ENCODE measurements at places on chromosomes 3 and 15.

DNA sequence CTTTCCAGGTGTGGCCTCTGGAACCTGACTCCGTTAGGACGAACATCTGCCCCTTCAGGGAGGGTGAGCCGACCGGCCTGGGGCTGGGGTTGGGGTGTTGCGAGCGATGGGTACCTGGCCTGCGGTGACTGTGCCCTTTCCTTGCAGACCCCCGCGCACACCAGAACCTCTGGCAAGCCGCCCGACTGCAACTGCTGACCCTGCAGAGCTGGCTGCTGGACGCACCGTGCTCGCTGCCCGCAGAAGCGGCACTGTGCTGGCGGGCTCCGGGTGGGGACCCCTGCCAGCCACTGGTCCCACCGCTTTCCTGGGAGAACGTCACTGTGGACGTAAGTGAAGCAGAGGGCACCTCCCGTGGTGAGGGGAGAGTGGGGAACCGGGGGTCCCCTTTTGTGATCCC is 5.5 kb upstream of the CRELD1 start:
- no peak for DNase-seq

DNA sequence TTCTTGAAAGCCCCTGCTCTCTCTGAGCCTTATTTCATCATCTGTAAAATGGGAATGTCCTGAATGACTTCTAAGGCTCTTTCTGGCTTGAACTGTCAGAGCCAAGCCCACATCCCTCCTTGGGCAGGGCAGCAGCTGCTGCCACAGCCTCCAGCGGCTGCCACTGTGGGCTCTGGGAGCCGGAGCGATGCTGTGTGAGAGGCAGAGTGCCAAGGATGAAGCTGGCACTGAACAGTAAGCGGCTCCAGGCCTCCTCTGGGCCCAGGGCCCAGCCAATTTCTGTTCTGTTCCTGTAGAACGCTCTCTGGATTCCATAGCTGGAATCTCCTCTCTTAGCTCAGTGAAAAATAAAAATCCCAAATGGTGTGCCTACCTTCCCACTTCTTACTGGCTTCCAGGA is 4.4 kb downstream of the CPLX3 start:
- DNase-seq = no peak

DNA sequence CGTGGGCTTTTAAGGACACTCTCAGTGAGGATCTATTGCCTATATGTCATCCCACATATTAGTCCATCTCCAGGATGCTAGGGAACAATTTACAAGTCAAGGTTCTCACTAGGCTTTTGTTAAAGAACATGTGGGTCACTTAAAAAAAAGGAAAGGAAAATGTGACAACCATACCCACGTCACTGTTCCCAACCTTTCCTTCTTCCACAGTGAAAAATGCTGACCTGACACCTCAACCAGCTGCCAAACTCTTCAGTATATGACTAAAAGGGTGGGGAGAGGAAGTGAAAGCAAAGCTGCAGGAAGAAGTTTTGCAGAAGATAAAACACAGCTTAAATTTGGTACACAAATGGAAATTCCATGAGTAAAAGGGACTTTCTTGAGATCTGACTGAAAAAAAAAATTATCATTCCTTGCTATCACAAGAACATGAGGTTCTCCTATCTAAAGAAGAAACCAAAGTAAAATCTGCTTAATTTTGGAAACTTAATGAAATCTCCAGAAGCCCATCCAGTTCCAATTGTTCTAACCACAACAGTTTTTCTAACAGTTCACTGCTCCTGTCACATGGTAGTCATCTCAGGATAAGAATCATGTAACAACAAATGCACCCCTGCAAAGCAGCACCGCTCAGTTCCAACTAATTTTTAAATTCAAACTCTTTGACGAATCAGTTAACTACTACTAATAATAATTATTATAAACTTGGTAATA is 117.0 kb upstream of the TSPAN3 start:
- DNase-seq = no peak

- no peak for DNase-seq
Measured at GRCh38 chr15:42858540-42858939, 62.0 kb downstream of the TTBK2 start.

DNA sequence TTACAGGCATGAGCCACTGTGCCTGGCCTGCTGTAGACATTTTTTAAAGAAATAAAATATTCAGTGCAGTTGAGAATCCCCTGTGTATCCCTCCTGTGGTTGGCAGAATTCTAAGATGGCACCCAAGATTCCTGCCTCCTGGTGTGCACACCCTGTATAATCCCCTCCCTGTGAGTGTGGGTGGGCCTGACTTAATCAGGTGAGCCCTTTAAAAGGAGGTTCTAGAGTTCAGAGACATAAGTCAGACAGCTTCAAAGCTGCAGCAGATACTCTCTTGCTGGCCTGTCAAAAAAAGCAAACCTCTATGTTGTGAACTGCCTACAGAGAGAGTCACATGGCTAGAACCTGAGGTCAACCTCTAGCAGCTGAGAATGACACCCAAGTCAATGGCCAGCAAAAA is 7.0 kb upstream of the VIPR1 start:
- no peak for DNase-seq

DNA sequence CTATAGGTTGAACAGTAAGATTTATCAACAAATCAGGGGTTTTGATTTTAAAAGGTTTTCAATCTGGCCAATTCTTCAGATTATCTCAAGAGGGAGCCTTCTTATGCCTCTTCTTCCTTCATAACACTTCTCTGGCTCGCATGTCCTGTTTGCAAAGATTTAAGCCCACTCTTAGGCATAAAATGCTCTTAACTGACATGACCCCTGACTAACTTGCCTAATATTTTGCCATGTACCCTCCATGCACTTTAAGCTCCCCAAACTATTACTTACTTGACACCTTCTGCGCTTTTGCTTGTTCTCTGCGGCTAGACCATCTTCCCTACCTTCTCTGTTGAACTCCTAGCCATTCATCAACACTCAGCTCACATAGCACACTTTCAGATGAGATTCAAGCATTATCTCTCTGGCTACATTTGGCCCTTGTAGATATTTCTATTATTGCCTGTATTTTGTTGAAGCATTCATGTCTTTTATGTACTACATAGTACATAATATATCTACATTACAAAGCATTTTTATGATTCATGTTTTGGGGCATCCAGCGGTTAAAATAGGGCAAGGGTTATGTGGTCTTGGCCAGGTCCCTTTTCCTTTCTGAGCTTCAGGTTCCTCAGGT is 1.0 kb upstream of the ARIH1 start:
- DNase-seq = no peak

GRCh38 chr15:41573396-41573795 is 14.4 kb downstream of the TYRO3 start:
- DNase-seq = no peak

GRCh38 chr15:40081691-40082194 is 26.9 kb downstream of the BMF start:
- no peak for DNase-seq

DNA sequence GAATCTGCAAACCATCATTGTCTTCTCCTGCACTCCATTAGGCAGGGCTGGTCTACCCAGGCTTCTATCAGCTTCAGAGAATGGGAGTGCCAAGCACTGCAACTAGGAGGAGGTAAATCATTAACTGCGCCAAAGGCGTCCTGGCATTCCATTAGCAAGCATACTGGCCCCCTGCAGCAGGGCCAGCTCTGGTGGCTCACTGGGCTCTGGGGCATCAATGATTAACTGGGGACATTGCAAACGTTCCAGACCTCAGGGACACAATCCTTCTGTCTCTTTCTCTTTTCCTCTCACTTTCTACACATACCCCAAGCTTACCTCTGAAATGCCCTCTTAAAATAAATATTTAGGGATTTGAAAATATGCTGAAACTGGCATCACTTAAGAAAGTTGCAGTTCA is 129.0 kb downstream of the MYLK start:
- DNase-seq = no peak

- no peak for DNase-seq
Measured at GRCh38 chr15:83178869-83179325, 28.7 kb downstream of the HDGFL3 start.

DNA sequence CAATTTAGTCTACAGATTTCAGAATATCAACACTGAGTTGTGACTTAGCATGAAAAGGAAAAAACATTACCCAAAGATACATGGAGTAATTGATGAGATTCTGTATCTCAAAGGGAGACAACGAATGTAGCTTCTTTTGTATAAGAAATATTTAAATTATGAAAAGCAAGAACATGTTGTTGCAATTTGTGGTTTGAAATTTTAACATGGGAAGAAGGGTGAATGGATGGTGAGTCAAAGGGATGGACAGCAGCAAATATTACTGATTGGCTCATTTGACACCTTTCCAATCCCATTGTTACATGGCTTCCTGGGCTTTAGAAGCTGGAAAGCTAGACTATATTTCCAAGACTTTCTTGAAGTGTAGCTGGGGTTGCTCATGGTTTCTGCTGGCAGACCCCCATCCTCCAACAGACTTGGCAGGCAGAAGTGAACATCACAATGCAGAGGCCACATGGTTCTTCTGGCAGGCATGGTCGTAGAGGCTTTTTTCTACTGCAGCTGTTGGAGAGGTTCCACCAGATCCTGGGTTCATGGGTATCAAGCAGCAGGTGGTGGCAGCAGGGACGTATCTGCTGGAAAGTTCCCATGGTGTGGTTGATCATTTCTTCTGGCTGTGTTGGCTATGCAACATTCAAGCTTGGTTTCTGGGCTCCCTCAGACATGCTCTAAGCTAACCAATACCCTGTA is 47.2 kb upstream of the KPNA4 start:
- no peak for DNase-seq

DNA sequence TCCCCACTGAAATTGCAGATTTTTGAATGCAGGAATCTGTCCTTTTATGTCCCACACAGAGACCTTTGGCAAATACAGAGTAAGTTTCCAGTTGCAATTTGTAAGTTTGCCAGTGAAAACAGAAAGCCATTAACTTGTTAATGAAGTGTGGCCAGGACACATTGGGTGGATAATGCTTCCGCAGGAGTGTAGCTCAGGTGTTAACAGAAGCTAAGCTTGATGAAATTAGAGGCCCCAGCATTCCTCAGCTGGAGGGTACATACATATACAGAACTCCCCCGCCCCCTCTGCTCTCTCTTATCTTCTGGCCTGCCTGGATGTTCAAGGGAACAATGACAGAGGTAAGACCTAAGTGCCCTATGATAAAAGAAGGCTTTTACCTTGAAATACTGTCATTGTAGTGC is 8.1 kb upstream of the LRRC2 start:
- DNase-seq = no peak

- DNase-seq = no peak
Measured at GRCh38 chr15:49741712-49742111, 120.9 kb downstream of the DTWD1 start.

GRCh38 chr15:46354443-46354842 is 719.6 kb downstream of the SQOR start:
- DNase-seq = no peak

- DNase-seq = no peak
Measured at GRCh38 chr15:95489103-95489502, 841.4 kb upstream of the NR2F2 start.

- no peak for DNase-seq
Measured at GRCh38 chr3:59758672-59759071, 708.8 kb upstream of the CFAP20DC start.

DNA sequence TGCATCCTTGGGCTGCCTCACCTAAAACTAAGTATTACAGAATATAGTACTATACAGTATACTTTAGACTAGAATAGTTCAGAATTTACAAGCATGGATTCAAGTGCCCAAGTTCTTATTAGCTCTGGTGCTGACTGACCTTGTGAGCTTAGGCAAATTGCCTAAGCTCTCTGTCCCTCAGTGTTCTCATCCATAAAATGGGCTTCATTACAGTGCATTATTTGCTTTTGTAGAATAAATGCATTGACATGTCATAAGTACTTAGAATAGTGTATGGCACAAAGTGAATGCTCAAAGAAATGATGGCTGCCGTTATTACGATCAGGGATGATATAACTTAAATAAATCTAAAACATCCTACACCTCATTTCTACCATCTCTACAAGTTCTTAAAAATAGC is 269.7 kb downstream of the FOXP1 start:
- DNase-seq = no peak

GRCh38 chr3:191120447-191121298 is 78.4 kb upstream of the OSTN start:
- no peak for DNase-seq

- no peak for DNase-seq
Measured at GRCh38 chr3:49530701-49531100, 23.6 kb upstream of the BSN start.

DNA sequence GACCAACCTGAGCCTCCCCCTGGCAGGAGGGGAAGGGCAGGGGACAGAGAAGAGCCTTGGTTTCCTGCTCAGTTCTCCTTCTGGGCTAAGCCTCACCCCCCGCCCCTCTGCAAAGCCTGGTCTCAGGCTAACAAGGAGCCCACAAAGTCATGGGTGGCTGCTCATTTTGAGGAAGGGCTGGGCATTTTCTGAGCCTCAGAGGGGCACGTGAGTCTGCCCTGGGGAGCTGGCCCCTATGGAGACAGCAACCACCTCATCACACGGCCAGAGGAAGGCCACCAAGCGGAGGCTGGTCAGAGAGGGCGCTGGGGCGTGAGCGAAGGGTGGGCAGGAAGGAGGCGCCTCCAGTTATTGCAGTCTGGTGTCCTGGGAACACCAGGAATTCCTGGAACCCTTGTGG is 18.7 kb downstream of the ABTB1 start:
- no peak for DNase-seq

DNA sequence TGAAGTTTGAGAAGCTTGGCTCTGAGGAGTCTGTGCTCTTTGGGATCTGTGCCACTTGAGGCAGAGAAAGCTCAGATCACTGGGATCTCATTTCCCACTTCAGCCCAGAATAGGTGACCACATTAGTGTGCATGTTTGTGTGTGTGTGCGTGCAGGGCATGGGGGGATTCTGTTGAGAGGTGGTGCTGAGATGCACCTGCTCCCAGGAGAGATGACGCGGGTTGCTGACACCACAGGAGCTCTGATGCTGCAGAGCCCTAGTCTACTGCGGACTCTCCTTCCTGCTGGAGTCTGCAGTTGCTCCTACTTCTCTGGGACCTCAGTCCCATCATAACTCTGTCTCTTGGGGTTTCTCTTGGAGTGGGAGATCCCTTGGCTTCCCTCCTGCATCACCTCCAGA is 14.7 kb upstream of the CTXND1 start:
- DNase-seq = no peak

- no peak for DNase-seq
Measured at GRCh38 chr3:45783667-45784066, 12.7 kb downstream of the SLC6A20 start.

DNA sequence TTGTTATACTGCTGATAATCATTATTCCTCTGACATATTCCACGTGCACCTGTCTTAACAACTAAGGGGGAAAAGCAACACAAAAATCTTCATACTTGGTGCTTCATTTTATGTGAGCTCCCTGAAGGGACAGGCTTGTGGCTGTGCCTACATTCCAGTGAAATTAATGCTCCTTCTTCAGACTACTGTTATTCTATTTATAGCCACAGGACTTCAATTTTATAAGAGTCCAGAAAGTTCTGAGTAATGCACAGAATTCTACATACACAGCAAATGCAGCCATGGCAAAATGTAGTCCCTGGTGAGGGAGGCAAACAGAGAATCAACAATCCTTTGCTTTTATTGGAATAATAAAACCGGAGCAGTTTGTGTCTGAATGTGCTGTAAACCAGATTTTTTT is 417.1 kb downstream of the RBMS3 start:
- no peak for DNase-seq

DNA sequence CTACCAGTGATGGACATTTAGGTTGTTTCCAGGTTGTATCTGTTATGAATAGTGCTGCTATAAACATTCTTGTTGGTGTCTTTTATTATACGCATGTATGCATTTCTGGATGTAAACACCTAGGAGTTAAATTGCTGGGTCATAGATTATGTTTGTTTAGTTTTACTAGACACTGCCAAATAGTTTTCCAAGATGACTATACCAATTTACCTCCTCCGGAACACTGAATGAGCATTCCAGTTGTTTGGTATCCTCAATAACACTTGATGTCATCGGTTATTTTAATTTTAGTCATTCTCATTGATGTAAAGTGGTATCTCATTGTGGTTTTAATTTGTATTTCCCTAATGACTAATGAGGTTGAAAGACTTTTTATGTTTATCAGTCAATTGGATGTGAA is 36.6 kb upstream of the ARID3B start:
- DNase-seq = no peak

All from stimulated activated CD4-positive, alpha-beta T cell treated with anti-CD3 and anti-CD28 coated beads, Interleukin-12 subunit alpha, Interleukin-12 subunit beta, amount 100 ng/mL, for 4 hours (primary cell).